Dermis microvascular lymphatic vessel endothelial cell (primary cell): ENCODE measurements at places on chromosomes 5 and 9. TPM values are rescaled to one million over a fixed set of nuclear protein-coding genes. Genes with fewer than 3 reads are reported as not detected.

The TPRN gene
- 3.3 and 4.4 TPM in 2 replicates for total RNA-seq

The GRXCR2 gene
- not detected in 2 replicates for total RNA-seq

The IL3 gene
- total RNA-seq = not detected in 2 replicates

The CARTPT gene
- total RNA-seq = not detected in 2 replicates

The SAXO1 gene
- total RNA-seq = not detected in 2 replicates

The GLIPR2 gene
- total RNA-seq = 57.9 and 108 TPM in 2 replicates

The NR2F1-AS1 gene
- 17.5 and 26.9 TPM in 2 replicates for total RNA-seq

The PCA3 gene
- 0.25 TPM in 1 of 2 replicates, not detected in the other for total RNA-seq

The C8G gene
- 0.51 and 0.77 TPM in 2 replicates for total RNA-seq

The SLC23A1 gene
- under 0.01 TPM in 1 of 2 replicates, not detected in the other for total RNA-seq

The FCN2 gene
- total RNA-seq = not detected in 2 replicates

The SCGB3A2 gene
- total RNA-seq = not detected in 2 replicates

The CAMLG gene
- 30.7 and 30.9 TPM in 2 replicates for total RNA-seq

The CDC20B gene
- total RNA-seq = not detected in 2 replicates

The HCN1 gene
- not detected in 2 replicates for total RNA-seq

The KLF9 gene
- total RNA-seq = 16.7 and 20.7 TPM in 2 replicates

The CYLC2 gene
- total RNA-seq = not detected in 2 replicates

The ZCCHC9 gene
- 11.6 and 13.4 TPM in 2 replicates for total RNA-seq

The LRRC26 gene
- total RNA-seq = 0.13 TPM in 1 of 2 replicates, not detected in the other

The EIF4E1B gene
- total RNA-seq = under 0.01 TPM in 1 of 2 replicates, not detected in the other

The TNC gene
- 1.0 and 4.5 TPM in 2 replicates for total RNA-seq

The PTPDC1 gene
- 3.6 and 4.7 TPM in 2 replicates for total RNA-seq

The TAF1L gene
- total RNA-seq = under 0.01 TPM in 2 replicates

The CDH18 gene
- under 0.01 TPM in 1 of 2 replicates, not detected in the other for total RNA-seq

The CETN3 gene
- total RNA-seq = 2.9 and 4.1 TPM in 2 replicates

The CNTFR gene
- not detected in 2 replicates for total RNA-seq

The CENPK gene
- total RNA-seq = 6.3 and 10.4 TPM in 2 replicates

The CMBL gene
- total RNA-seq = 3.7 and 5.8 TPM in 2 replicates

The SPATA31D4 gene
- not detected in 2 replicates for total RNA-seq

The ALDH1A1 gene
- 738 and 2,886 TPM in 2 replicates for total RNA-seq

The NME5 gene
- total RNA-seq = 1.8 and 1.9 TPM in 2 replicates

The SOX30 gene
- total RNA-seq = not detected in 2 replicates

The ARHGEF39 gene
- 0.51 and 1.0 TPM in 2 replicates for total RNA-seq

The SLCO4C1 gene
- total RNA-seq = not detected in 2 replicates

The ACER2 gene
- 5.0 and 7.8 TPM in 2 replicates for total RNA-seq

The GMCL2 gene
- not detected in 2 replicates for total RNA-seq

The CCDC69 gene
- 3.4 and 3.5 TPM in 2 replicates for total RNA-seq

The DAB2 gene
- total RNA-seq = 77.5 and 222 TPM in 2 replicates

The PPP1R2B gene
- total RNA-seq = under 0.01 and 0.13 TPM in 2 replicates

The PALM2AKAP2 gene
- under 0.01 TPM in 2 replicates for total RNA-seq

The SH3TC2 gene
- 27.2 and 35.7 TPM in 2 replicates for total RNA-seq

The CTXN3 gene
- not detected in 2 replicates for total RNA-seq

The LOX gene
- total RNA-seq = 52.9 and 75.7 TPM in 2 replicates

The CA9 gene
- total RNA-seq = 0.13 TPM in 2 replicates

The FOXD1 gene
- under 0.01 and 0.13 TPM in 2 replicates for total RNA-seq

The GABRA1 gene
- not detected in 2 replicates for total RNA-seq

The PCDHGA11 gene
- total RNA-seq = 4.0 and 5.4 TPM in 2 replicates

The GLRA1 gene
- total RNA-seq = not detected in 2 replicates

The DIRAS2 gene
- total RNA-seq = 0.39 and 2.7 TPM in 2 replicates

The FBP2 gene
- total RNA-seq = not detected in 2 replicates

The ADAMTS12 gene
- 1.2 and 5.2 TPM in 2 replicates for total RNA-seq

The SYNPO gene
- 5.6 and 12.3 TPM in 2 replicates for total RNA-seq

The RBM27 gene
- total RNA-seq = 15.5 and 15.8 TPM in 2 replicates

The IRX1 gene
- total RNA-seq = not detected in 2 replicates

The SIT1 gene
- not detected in 2 replicates for total RNA-seq

The FAM221B gene
- total RNA-seq = not detected in 2 replicates

The CAMK4 gene
- under 0.01 and 0.13 TPM in 2 replicates for total RNA-seq

The AP3S1 gene
- 50.3 and 61.9 TPM in 2 replicates for total RNA-seq

The TXNDC8 gene
- total RNA-seq = not detected in 2 replicates

The BNC2 gene
- total RNA-seq = 4.5 and 5.7 TPM in 2 replicates
